Sigmoid colon (tissue), 7 donors: ENCODE measurements at places on chromosomes 16 and 17. TPM values are rescaled to one million over a fixed set of nuclear protein-coding genes. Genes with fewer than 3 reads are reported as not detected.

The NPIPB6 gene
- 2.1 TPM for total RNA-seq

The NOG gene
- total RNA-seq, result 0.36 TPM

The PRSS33 gene
- total RNA-seq, result not detected

The MPO gene
- total RNA-seq, result not detected

The SMTNL2 gene
- 1.8 TPM for total RNA-seq

The PPM1E gene
- 0.36 TPM for total RNA-seq

The KRTAP9-4 gene
- total RNA-seq, result not detected

The CHST6 gene
- total RNA-seq, result 2.5 TPM

The SCARF1 gene
- total RNA-seq, result 5.4 TPM

The WNT9B gene
- not detected for total RNA-seq

The VAT1L gene
- 5.3 TPM for total RNA-seq

The OTOA gene
- not detected for total RNA-seq

The IL34 gene
- total RNA-seq, result not detected

The ATAD5 gene
- 0.71 TPM for total RNA-seq

The PRKCB gene
- 24.2 TPM for total RNA-seq

The RASD1 gene
- 12.5 TPM for total RNA-seq

The CCT6B gene
- 3.3 TPM for total RNA-seq

The CD7 gene
- total RNA-seq, result 2.8 TPM

The NPTX1 gene
- total RNA-seq, result 67.3 TPM

GRCh38 chr17:38851434-38851833 is 2.1 kb downstream of the RPL23 start:
- DNase-seq, result no peak

DNA sequence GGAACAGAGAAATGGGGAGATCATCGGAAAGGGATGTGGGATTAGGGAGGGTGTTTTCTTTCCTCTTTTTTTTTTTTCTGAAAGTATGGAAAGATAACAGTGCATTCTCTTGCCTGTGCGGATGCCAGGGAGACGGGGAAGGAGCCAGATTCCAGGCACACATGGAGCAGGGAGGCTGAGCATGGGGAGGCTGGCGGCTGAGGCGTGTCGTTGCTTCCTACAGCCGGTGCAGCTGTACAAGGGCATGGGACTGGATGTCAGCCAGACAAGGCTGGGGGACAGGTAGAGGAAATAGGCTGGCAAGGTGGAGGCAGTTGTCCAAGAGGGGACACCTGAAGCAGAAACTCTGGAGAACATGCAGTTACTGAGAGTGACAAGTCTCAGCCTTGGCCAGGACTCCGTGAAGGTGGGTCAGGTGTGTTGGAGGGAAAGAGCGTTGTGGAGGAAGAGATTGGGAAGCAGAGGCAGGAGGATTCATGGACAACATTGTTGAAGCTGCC is 16.6 kb upstream of the ADORA2B start:
- peak; percentile 61 for DNase-seq

- no peak for DNase-seq
Observed at GRCh38 chr16:65021852-65022595, 99.8 kb downstream of the CDH11 start.

DNA sequence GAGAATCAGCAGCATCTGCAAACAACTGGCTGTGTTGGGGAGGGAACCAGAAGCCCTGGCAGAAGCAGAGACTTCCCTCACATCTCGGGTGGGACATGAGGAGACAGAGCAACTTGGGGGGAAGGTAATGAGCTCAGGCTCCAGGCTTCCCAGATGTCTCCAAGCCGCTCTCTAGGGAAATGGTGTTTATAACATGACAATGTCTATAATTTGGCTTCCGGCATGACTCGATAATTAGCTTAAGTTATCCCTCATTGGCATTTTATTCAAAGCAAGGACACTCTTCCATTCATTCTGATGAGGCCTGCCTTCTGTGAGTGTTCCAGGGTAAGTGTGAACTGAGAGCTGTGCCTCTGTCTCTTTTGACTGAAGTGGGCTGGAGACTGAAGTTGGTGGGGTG is 14.7 kb upstream of the MLLT6 start:
- no peak for DNase-seq

- DNase-seq, result no peak
Observed at GRCh38 chr17:44397479-44398440, 8.3 kb upstream of the ITGA2B start.

DNA sequence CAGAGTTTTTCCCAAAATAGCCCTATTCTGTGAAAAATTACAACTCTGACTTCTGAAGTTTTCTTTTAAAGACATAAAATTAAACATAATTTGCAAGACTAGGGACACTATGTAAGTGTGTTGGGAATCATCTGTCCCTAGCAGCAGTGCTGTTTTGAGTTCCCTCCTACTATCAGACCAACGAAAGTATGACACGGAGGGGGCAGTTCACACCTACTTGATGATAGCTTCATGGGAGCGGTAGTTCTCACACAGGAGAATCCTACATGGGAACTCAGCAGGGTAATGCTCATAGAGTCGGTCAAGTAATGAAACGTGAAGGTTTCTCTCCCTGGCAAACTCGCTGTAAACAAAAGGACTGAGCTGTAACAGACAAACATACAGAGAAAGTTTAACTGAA is 96.6 kb downstream of the HELZ start:
- no peak for DNase-seq

DNA sequence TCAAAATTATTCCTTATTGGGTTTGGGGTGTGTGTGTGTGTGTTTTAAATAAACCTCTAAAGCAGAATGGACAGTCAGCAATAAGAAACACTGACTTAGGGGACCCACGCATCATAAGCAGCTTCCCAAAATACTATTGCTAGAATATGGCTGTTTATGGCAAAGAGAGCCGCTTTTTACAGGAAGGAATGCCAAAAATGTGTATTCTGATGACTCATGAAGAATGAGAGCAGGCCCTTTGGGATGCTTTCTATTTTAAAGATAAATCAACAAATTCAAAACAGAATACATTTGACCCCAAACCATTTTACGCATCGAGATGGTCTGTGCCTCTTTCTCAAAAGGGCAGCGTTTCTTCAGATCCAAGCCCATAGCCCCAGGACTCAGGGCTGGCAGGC is 37.5 kb downstream of the ARHGAP17 start:
- no peak for DNase-seq

GRCh38 chr17:8836821-8837562 is 30.5 kb downstream of the PIK3R6 start:
- DNase-seq, result peak; percentile 40

GRCh38 chr16:29663807-29664090 is 702 bp downstream of the SPN start:
- no peak for DNase-seq

DNA sequence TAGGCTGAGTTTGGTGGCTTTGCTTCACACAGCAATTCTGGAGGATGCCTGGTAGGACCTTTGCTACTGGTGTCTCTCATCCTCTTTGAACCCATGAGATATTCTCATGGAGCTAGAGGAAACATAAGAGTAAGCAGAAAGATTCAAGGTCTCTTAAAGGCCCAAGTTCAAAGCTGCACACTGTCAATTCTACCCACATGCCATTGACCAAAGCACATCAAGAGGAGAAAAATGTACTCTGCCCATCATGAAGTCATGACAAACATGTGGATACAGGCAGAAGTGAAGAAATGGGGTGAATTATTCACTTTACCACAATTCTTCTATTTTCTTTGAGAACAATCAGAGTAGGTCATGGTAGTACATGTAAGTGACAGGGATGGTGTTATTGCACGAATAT is 13.1 kb downstream of the SKA2 start:
- DNase-seq, result no peak

GRCh38 chr17:11742886-11743285 is 144.6 kb downstream of the DNAH9 start:
- no peak for DNase-seq

DNA sequence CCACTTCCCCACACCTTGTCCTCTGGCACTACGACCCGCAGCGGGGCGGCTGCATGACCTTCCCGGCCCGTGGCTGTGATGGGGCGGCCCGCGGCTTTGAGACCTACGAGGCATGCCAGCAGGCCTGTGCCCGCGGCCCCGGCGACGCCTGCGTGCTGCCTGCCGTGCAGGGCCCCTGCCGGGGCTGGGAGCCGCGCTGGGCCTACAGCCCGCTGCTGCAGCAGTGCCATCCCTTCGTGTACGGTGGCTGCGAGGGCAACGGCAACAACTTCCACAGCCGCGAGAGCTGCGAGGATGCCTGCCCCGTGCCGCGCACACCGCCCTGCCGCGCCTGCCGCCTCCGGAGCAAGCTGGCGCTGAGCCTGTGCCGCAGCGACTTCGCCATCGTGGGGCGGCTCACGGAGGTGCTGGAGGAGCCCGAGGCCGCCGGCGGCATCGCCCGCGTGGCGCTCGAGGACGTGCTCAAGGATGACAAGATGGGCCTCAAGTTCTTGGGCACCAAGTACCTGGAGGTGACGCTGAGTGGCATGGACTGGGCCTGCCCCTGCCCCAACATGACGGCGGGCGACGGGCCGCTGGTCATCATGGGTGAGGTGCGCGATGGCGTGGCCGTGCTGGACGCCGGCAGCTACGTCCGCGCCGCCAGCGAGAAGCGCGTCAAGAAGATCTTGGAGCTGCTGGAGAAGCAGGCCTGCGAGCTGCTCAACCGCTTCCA is 2.6 kb downstream of the METTL26 start:
- DNase-seq, result no peak

GRCh38 chr17:73342050-73342522 is 30.3 kb upstream of the CDC42EP4 start:
- peak; percentile 98 for DNase-seq

GRCh38 chr17:75617218-75617617 is 16.0 kb upstream of the SMIM5 start:
- DNase-seq, result no peak

- no peak for DNase-seq
Observed at GRCh38 chr17:73546770-73547536, 97.3 kb downstream of the SDK2 start.

DNA sequence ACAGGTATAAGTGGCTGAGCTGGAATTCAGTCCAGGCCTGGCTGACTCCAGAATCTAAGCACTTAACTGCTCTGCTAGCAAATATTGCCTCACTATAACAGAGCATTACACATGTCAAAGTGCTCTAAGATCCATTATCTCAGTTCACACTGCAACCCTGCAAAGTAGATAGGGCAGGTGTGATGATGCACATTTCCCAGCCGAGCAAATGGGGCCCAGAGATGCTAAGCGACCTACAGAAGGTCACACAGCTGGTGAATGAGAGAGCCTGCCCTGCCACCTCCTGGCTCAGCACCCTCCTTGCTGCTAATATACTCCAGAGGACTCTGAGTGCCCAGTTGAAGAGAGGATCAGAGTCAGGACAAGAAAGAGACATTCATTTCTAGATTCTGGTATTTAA is 73.6 kb upstream of the CCL1 start:
- no peak for DNase-seq

DNA sequence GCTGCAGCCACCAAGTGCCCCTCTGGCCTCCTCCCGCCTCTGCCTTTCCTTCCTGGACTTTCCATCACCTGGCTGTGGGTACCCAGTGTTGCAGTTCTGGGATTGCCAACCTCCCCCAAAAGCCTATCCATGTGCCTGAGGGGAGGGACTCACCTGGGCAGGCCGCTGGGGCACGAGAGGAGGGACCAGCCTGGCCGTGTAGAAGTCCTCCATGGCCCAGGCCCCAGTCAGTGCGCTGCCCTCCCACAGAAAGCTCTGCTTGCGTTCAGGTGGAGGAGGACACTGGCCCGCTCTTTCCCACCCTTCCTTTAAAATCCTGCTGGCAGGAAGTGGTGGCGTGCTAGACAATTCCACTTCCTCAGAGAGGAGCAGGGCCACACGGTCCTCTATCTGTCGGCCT is 14.2 kb downstream of the SLX4 start:
- no peak for DNase-seq
